ENCODE measurements at places on chromosomes 3 and 15.

DNA sequence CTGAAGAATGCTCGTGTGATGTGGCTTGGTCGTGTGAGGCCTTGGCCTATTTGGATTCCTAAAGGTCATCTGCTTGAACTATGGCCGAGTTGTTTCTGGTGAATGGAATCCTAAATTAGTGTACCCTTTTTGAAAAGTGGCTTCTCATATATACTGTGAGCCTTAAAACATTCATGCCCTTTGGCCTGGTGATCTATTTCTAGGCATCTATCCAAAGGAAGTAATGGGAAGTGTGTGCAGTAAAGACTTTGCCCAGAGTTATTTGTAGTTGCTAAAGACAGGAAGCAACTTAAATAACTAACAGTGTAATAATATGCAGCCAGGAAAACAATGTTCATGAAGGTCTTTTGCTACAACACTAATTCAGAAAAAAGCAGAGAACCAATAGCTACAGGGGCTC, 3.0 kb downstream of the DGKG start:
- DNase-seq = no peak

- DNase-seq = no peak
These were observed 15.3 kb upstream of the AGBL1 start for GRCh38 chr15:86064326-86064725.

DNA sequence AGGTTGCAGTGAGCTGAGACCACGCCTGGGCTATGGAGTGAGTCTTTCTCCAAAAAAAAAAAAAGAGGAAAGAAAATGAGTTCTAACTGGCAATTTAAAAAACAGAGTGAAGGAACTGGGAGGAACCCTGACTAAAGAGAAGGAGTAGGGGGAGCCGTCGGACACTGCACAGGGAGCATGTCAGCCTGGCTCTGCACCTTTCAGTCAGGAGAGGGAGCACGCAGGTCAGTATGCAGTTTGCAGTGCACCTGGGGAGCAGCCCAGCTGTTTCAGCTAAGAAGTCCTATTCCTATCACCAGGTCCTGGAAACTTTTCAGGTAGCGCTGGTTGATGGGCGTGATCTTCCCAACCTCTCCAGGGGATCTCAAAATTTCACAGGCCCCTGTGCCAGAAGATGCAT, 14.9 kb upstream of the ZXDC start:
- no peak for DNase-seq

- DNase-seq = no peak
These were observed 53.5 kb downstream of the MAGEF1 start for GRCh38 chr3:184658223-184658928.

DNA sequence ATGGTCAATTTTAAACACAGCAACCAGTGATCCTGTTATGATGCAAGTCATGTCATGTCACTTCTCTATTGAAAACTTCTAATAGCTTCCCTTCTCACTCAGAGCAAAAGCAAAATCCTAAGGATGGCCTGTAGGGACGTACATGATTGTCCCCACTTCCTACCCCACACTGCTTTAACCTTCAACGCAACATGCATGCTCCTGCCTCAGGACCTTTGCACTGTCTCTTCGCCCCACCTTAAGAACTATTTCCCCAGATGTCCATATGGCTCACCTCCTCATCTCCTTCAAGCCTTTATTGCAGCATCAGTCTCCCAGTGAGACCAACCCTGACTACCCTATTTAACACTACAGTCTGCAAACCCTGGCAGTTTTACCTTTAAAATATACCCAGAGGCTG, 214.1 kb upstream of the CHRM5 start:
- no peak for DNase-seq

GRCh38 chr15:101043011-101043410, 123.9 kb downstream of the LRRK1 start:
- no peak for DNase-seq

DNA sequence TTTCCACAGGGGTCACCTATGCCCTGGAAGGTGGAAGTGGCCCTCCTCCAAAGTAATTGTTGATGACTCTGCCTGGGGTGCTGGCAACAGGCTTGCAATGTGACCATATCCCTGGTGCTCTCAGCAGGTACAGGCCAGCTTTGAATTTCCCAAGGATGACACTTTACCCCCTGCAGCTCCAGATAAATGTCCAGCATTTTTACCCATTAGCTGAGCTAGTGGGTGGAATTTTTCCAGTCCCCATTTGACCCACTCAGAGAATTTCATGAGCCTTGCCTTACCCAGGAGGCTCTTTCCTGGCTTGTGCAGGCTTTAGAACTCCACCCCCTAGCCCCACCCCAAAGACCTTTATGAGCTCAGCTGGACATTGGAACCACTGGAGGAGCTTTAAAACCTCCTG, 77.6 kb downstream of the ST8SIA2 start:
- no peak for DNase-seq

DNA sequence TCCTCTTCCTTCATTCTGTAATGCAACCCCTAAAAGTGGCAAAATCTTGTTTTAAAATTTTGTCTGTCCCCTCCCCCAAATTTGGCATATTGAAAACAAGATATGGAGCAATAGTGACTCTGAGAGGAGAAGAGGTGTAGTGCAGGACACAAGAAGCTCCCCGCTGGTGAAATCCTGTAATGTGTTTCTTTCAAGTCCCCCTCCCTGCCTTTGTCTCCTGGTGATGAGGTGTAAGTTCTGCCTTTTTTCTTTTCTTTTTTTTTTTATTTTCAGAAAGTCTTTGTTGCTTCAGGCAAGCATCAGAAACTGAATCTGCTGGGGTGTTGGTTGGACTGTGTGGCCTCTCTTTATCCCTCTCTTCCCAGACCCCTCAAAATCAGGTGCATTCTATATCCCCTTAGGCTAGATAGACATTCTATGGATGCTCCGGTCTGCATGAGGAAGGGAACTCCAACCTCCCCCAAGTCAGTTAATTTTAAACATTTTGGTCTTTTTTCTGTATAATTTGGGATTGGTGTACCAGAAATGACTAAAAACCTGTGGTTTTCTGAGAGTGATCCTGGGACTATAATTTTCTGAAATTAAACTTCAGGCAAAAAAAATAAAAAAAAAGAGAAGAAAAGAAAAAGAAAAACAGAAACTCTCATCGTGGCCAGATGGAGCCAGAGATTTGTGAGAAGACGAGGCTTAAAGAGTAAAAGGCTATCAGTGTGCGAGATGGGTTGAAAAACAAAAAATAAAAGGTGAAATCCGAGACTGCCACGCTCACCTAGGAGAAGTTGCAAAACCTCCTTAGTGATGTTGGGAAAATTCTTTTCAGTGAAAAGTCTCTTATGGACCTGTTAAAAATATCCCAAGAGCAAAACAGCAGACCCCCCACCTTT, 21.4 kb downstream of the ACKR2 start:
- DNase-seq = no peak

DNA sequence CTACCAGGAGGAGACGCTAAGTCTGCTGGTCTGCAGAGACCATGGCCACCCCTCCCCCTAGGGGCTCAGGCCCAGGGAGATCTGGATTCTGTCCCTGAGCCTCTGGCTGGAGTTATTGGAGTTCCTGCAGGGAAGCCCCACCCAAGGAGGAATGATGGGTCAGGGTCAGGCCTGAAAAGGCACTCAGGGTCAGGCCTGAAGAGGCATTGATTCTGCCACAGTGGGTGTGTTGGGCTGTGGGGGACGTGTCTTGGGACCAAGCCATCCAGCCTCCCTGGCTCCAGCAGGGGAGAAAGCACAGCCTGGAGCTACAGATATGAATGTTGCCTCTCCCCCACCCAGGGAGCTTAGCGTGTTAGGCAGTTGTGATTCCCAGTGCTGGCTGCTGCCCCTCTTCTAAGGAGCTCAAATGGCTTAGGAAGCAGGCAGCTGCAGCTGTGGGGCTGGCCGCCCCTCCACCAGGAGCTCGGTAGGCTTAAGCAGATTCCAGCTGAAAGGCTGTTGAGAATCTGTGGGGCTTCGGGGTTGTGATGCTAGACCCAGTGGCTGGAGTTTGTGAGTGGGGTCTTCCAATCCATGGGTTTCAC, 176.7 kb downstream of the CHL1 start:
- no peak for DNase-seq

GRCh38 chr3:178761461-178761860, 225.2 kb downstream of the KCNMB2 start:
- DNase-seq = no peak

DNA sequence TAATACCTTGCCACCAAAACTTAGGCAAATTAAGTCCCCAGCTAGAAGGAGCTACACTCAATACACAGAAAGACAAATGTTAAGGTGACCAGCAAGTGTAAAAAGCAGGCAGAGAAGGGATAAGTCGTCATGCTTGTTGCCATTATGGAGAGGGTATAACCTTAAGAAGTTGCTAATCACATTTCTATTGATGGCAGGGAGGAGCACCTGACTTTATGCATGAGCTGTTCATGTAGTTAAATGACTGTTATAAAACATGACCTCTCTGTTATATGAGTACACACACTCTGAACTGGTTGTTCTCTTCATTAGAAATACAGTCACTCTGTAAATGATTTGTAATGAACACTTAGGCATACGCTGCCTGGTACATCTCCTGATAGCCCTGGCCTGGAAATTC, 6.6 kb upstream of the CCNL1 start:
- DNase-seq = no peak

All from NCI-H1436 (cell line).